ENCODE measurements at places on chromosomes 16 and 17.

DNA sequence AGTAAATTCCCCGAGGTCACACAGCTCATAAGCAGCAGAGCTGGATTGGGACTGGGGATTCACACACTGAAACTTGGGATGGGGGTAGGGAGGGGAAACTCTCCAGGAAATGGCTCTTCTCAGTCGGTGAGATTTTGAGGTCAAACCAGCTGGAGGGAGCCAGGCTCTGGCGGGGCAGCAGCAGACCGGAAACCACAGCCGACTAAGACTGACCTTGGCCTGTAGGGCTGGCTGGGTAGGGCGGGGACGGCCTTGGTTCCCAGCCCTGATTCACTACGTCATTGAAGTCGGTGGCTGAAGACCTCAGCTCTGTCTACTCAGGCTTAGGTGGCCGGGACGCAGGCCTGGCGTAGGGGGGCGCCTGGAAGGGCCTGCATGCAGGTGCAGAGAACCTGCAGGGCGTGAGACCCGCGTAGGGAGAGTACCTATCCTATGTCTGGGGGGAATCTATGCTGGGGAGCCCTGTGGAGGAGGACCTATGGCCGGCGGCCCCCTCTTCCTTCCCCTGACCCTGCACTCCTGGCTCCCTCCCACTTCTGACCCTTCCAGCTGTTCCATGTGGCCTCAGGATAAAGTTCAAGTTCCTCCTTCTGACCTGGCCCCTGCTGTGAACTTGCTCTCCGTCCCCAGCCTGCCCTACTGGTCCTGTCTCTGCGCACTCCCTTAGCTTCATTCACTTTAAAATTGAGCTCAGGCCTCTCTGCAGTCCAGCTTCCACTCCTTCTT is 11.9 kb upstream of the SLC4A1 start:
- no peaks in the 10 kb centered on the region for H3K36me3 ChIP-seq
- DNase-seq = peak; percentile 78
- H3K4me3 ChIP-seq = no peak overlapping the region
- H3K27ac ChIP-seq = peak overlapping the region; percentile 57
- H3K4me1 ChIP-seq = no peaks in the 10 kb centered on the region

- no peaks in the 10 kb centered on the region for H3K4me1 ChIP-seq
- H3K4me3 ChIP-seq = no peak overlapping the region
- no peaks in the 10 kb centered on the region for H3K36me3 ChIP-seq
- DNase-seq = no peak
Measured at GRCh38 chr16:79278506-79278905, 322.0 kb downstream of the MAF start.

- H3K36me3 ChIP-seq = peaks cover 14% of the 10 kb centered on the region
- no peaks in the 10 kb centered on the region for H3K27me3 ChIP-seq
- H3K4me1 ChIP-seq = peaks cover 7% of the 10 kb centered on the region
- no peak for DNase-seq
- H3K4me3 ChIP-seq = peak overlapping the region; percentile 79
Measured at GRCh38 chr16:89217138-89217387, 440 bp upstream of the ZNF778 start.

DNA sequence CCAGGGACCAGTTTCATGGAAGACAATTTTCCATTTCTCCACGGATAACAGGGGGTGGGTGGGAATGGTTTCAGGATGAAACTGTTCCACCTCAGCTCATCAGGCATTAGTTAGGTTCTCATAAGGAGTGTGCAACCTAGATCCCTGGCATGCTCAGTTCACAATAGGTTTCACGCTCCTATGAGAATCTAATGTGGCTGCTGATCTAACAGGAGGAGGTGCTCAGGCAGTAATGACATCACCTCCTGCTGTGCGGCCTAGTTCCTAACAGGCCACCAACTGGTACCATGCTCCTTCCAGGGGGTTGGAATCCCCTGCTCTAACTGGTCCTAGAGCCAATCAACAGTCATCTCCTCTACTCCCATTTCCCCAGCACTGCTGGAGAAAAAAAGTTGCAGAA is 19.9 kb downstream of the TEX14 start:
- H3K36me3 ChIP-seq = no peaks in the 10 kb centered on the region
- no peak for DNase-seq
- H3K4me1 ChIP-seq = no peaks in the 10 kb centered on the region
- H3K27ac ChIP-seq = no peak overlapping the region
- H3K27me3 ChIP-seq = no peaks in the 10 kb centered on the region

- no peak for DNase-seq
- H3K36me3 ChIP-seq = no peaks in the 10 kb centered on the region
Measured at GRCh38 chr16:10531582-10531981, 48.8 kb downstream of the EMP2 start.

GRCh38 chr17:78665952-78666920 is 89.0 kb upstream of the DNAH17 start:
- H3K36me3 ChIP-seq = no peaks in the 10 kb centered on the region
- peaks cover 4% of the 10 kb centered on the region for H3K4me1 ChIP-seq
- H3K4me3 ChIP-seq = no peak overlapping the region
- no peaks in the 10 kb centered on the region for H3K27me3 ChIP-seq
- H3K27ac ChIP-seq = peak overlapping the region; percentile 11

GRCh38 chr16:82653550-82654511 is 27.1 kb downstream of the CDH13 start:
- peaks cover 2% of the 10 kb centered on the region for H3K4me1 ChIP-seq
- no peak overlapping the region for H3K4me3 ChIP-seq
- H3K36me3 ChIP-seq = no peaks in the 10 kb centered on the region

DNA sequence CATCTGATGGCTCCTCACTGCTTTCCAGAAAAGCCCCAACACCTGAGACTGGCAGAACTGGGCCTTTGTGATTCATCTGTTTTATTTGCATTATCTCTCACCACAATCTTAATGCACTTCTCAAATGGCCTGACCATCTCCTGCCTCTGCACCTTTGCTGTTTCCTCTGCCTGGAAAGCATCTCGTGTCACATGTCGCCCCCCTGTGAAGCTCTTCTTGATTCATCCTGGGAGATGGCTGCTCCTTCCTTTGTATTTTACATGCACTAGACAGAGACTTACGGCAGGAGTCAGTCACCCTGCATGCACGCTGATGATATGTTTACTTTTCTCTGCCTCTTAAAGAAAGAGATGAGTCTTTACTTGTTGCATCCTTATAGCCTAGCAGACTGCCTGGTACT is 30.0 kb downstream of the HNF1B start:
- peaks cover 36% of the 10 kb centered on the region for H3K4me1 ChIP-seq
- no peak for DNase-seq
- peaks cover 4% of the 10 kb centered on the region for H3K36me3 ChIP-seq
- no peak overlapping the region for H3K27ac ChIP-seq
- H3K4me3 ChIP-seq = no peak overlapping the region

DNA sequence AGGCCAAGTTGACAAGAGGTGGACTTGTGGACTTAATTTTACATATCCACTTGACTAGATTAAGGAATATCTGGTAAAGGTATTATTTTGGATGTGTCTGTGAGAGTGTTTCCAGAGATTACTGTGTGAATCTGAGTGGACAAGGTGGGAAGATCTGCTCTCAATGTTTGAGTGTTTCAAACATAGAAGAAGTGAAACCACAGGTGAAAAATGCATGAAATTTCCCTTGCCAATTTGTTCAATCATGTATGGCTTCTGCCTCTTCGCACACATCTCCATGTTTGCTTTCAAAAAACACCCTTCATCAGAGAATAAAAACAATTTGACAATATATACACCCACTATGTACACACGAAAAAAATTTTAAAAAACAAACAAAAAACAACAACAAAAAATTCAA is 152.7 kb downstream of the SALL1 start:
- H3K36me3 ChIP-seq = no peaks in the 10 kb centered on the region
- no peak overlapping the region for H3K27ac ChIP-seq
- H3K27me3 ChIP-seq = no peaks in the 10 kb centered on the region

DNA sequence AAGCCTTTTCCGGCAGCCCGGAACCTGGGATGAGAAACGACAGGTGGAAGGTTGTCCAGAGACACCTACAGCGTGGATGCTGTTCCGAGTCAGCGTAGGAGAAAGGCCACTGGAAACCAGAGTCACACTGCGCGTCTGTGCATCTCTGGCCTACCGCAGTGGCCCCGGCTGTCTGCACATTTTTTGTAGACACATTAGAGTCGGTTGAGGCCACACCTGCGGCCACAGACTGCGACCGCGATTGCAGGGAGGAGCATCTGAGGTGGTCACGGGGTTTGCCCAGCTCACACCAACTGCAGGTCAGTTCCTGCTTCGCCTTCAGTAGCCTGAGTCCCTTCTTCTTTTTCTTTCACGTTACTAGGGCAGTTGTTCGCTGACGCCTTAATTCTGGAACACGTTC is 52.4 kb downstream of the WDR45B start:
- peaks cover 7% of the 10 kb centered on the region for H3K36me3 ChIP-seq
- peaks cover 12% of the 10 kb centered on the region for H3K4me1 ChIP-seq
- no peaks in the 10 kb centered on the region for H3K27me3 ChIP-seq

DNA sequence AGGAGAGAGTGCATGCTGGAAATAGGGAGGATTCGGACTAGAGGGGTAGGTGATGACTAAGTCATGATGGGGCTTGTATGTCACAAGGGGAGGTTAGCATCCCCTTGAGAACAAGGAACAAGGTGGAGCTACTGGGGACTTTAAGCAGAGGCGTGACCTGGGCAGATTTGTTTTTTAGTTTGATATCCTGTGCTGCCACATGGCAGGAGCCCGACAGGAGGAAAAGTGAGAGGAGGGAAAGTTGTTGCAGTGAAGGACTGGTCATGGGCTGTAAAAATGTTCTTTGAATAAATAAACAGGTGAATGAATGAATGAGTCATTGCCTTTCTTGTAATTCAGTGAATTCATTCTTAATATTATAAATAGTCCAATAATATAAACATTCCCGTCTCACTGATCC is 365.1 kb upstream of the CDH5 start:
- no peak for DNase-seq
- no peak overlapping the region for H3K27ac ChIP-seq
- no peak overlapping the region for H3K4me3 ChIP-seq
- H3K36me3 ChIP-seq = no peaks in the 10 kb centered on the region

DNA sequence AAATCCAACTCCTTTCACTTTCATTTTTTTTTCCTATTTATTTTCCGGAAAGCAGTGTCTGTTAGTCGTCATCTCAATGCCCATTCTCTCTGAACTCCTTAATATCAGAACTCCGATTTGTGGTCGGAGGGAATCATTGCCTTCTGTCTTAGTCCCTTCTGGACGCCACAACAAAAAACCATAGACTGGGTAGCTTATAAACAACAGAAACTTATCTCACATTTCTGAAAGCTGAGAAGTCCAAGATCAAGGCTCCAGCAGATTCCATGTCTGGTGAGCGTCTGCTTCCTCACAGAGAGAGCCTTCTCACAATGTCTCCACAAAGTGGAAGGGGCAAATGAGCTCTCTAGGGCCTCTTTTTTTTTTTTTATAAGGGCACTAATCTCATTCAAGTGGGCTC is 296.6 kb upstream of the CDH11 start:
- no peaks in the 10 kb centered on the region for H3K36me3 ChIP-seq
- DNase-seq = no peak
- H3K4me3 ChIP-seq = no peak overlapping the region
- no peak overlapping the region for H3K27ac ChIP-seq

DNA sequence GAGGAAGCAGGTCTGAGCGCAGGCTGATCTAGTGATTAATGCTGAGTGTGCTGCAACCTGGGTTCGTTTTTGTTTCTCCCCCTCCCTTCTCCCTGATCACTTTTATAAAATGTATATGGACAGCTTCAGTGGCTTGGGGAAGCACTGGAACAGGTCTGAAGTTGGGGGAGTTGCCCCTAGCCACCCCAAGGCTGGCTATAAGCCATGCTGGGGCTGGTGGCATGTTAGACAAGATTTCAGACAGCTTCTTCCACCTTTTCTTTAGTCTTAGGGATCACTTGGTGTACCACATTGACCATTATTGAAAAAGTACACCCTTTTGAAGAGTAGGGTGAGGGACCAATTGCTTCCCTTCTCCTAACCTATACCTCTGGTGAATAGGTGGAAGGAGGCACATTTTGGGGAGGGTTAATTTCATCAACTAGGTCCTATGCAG is 3.8 kb upstream of the VAC14 start:
- no peaks in the 10 kb centered on the region for H3K27me3 ChIP-seq
- no peaks in the 10 kb centered on the region for H3K36me3 ChIP-seq
- no peak overlapping the region for H3K4me3 ChIP-seq
- no peak overlapping the region for H3K27ac ChIP-seq

- H3K27ac ChIP-seq = no peak overlapping the region
- no peak for DNase-seq
- peaks cover 4% of the 10 kb centered on the region for H3K4me1 ChIP-seq
- H3K4me3 ChIP-seq = no peak overlapping the region
- H3K27me3 ChIP-seq = no peaks in the 10 kb centered on the region
Measured at GRCh38 chr17:6589266-6589946, 33.1 kb upstream of the PITPNM3 start.

DNA sequence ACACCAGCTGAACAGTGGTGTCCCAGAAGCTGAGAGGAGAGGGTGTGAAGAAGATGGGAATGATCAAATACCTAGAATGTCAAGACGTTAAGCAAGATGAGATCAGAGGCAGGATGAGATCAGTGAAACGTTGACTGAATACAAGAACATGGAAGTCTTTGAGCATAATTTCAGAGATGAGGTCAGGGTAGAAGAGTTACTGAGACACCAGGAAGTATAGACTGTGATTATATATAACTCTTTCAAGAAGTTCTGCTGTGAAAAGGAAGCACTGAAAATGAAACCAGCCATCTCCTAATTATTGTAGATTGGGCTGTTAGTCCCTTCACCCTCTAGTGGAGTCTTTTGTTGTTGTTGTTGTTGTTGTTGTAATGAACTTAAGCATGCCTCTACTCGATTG is 9.1 kb downstream of the SHCBP1 start:
- H3K4me3 ChIP-seq = no peak overlapping the region
- DNase-seq = no peak
- no peak overlapping the region for H3K27ac ChIP-seq

DNA sequence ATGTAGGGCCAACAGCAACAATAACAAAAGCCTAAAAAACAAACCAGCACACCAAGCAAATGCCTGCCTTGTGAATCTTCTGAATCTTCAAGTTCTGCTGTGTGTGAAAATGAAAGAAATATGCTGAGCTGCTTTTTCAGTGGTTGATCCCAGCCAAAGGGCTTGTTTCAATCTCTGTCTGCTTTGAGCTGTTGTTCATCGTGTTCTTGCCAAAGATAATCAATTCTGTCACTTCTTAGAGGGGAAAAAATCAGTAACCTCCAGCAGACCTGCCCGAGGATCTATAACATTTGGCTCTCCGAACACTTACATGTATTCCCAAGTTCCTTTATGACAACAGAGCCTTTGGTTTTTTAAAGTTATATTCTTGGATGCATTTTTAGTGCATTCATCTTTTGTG is 65.9 kb downstream of the VPS35L start:
- no peaks in the 10 kb centered on the region for H3K4me1 ChIP-seq
- DNase-seq = no peak
- H3K36me3 ChIP-seq = peaks cover 12% of the 10 kb centered on the region
- H3K4me3 ChIP-seq = no peak overlapping the region
- no peaks in the 10 kb centered on the region for H3K27me3 ChIP-seq
